ENCODE measurements at places on chromosomes 13 and 19. TPM values are rescaled to one million over a fixed set of nuclear protein-coding genes. Genes with fewer than 3 reads are reported as not detected.

Gene SIGLEC12
- total RNA-seq: not detected

Gene C1QTNF9
- not detected for total RNA-seq

Gene CPAMD8
- total RNA-seq: 0.49 TPM

Gene TEX101
- total RNA-seq: not detected

Gene TUBA3C
- not detected for total RNA-seq

Gene AZU1
- not detected for total RNA-seq

Gene HNRNPM
- 55.7 TPM for total RNA-seq

Gene PLPP2
- 8.0 TPM for total RNA-seq

Gene U2AF2
- 111 TPM for total RNA-seq

Gene IGFL2
- not detected for total RNA-seq

Gene FOXA3
- total RNA-seq: not detected

Gene MAMSTR
- total RNA-seq: 0.62 TPM

Gene POLR1D
- 90.0 TPM for total RNA-seq

Gene FFAR1
- not detected for total RNA-seq

Gene CASP14
- total RNA-seq: not detected

Gene SYNGR4
- total RNA-seq: not detected

Gene NOSIP
- 48.8 TPM for total RNA-seq

Gene GPC6
- total RNA-seq: 52.5 TPM
